Endothelial cell (in vitro differentiated cells): ENCODE measurements at places on chromosomes 7 and 10.

GRCh38 chr10:71398976-71399375, 2.3 kb downstream of the CDH23 start:
- DNase-seq = no peak

DNA sequence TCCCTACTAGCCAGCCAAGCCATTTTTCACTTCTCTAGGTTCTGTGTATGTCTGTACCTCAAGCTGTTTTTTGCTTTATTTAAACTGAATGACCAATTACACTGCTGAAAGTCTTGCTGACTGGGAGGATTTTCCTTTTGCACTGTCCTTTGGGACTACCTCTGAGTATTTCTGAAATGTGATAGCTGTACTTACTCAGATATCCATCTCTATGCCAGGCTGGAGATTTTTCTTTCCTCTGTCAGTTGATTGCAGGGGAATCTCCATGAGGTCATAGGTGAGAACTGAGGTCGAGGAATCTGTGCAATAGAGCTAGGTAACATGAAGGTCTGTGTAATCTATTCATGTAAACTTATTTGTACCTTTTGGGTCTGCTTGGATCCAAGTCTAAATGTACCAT, 38.9 kb upstream of the ANKRD1 start:
- DNase-seq = no peak

DNA sequence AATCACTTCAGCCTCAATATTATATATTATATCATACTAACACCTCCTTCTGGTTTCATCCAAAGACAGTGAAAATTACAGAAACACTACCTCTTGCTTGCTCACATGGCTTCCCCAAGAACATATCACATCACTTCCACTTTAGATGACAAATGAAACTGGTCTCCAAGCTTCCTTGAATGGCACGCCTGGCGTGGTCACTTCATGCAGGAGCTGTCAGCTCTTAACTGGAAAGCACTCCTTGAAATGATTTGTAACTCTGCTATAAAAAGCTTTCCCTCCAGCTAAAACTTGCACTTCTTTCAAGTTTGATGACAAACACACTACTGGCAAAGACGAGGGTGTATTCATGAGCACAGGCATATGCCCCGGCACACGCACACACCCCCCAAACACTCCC, 84.1 kb upstream of the INHBA start:
- DNase-seq = no peak

GRCh38 chr10:66321723-66322665, 603.8 kb upstream of the LRRTM3 start:
- no peak for DNase-seq

- no peak for DNase-seq
These were observed 46.1 kb downstream of the ZNF467 start for GRCh38 chr7:149727053-149727898.

GRCh38 chr7:22561895-22562593, 62.1 kb upstream of the STEAP1B start:
- DNase-seq = no peak

DNA sequence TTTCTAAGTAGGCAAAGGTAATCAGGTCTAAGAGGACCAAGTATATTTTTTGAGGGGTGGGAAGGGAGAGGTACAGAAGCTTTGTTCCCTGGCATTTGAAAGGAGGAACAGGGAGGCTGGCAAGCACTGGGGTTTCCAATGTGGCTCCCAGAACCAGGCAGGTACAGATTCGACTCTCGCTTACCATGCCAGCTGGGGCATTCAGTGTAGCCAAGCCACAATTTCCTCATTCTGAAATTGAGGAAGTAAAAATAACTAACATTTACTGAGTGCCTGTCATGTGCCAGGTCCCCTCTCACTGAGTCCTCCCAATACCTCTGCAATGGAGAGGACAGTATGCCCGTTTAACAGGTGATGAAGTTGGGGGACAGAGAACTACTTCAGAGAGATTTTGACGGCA, 45.9 kb upstream of the BET1 start:
- DNase-seq = no peak

GRCh38 chr10:109941236-109941862, 18.0 kb upstream of the XPNPEP1 start:
- DNase-seq = no peak

DNA sequence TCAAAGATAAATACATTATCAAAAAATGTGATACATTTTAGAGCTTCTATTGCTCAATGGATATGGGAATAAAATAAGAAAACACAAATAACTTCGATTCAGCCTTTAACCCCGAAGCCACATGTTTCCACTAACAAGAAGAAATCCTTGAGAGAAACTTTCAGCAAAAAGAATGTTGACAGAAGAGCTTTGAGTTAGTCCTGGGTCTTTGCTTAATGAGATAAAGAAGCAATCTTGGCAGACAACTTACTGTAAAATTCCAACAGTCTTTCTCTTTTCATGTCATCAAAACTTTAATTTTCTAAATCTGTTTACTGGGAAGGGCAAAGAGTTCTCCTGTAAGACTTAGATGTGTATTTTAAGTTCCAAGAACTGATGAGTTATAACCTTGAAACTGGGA, 810.2 kb downstream of the CNTNAP2 start:
- no peak for DNase-seq

DNA sequence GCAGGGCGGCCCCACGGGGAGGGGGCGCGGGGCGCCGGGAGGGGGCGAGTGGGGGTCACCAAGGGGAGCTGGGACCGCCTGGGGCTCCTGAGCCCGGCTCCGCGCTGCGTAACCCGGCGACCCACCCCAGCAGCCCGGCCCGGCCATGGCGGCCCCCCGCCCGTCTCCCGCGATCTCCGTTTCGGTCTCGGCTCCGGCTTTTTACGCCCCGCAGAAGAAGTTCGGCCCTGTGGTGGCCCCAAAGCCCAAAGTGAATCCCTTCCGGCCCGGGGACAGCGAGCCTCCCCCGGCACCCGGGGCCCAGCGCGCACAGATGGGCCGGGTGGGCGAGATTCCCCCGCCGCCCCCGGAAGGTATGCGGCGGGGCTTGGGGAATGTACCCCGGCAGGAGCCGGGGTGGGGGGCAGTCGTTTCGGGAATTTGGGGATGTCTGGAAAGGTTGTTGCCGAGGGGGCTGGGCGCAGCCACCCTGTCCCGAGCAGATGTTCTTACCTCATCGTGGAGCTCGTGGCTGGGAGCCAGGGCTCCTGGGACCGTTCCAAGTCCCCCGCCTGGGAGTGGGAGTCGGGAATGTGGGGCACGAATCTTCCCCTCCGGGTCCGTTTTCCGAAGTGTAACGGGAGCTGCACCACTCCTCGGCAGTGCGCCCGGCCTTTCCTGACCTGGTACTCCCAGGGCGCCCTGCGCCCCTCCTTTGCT, 431 bp downstream of the ZYX start:
- DNase-seq = no peak

GRCh38 chr7:125618516-125618915, 688.9 kb upstream of the POT1 start:
- DNase-seq = no peak

GRCh38 chr7:16046041-16046440, 359.6 kb upstream of the MEOX2 start:
- no peak for DNase-seq

DNA sequence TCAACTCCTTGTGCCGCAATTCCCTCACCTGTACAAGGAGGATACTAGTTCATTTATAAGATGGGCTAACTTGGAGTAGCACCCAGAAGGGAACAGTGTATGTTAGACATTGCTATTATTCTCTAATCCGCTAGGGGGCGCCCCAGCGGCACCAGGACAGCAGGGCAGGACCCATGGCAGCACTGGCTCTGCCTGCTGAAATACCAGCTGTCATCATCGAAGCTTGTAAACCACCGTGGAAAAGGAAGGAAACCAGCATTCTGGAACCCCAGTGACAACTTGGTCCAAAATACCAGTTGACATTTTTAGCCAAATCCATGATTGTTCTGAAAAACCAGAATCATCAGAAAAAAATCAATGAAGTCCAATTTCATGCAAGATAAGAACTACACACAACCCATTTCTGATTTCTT, 134.4 kb downstream of the ITGA8 start:
- DNase-seq = peak; percentile 87

GRCh38 chr7:27100694-27101170, 1.8 kb downstream of the HOXA2 start:
- no peak for DNase-seq

GRCh38 chr10:46528171-46528671, 28.2 kb downstream of the GPRIN2 start:
- DNase-seq = no peak

DNA sequence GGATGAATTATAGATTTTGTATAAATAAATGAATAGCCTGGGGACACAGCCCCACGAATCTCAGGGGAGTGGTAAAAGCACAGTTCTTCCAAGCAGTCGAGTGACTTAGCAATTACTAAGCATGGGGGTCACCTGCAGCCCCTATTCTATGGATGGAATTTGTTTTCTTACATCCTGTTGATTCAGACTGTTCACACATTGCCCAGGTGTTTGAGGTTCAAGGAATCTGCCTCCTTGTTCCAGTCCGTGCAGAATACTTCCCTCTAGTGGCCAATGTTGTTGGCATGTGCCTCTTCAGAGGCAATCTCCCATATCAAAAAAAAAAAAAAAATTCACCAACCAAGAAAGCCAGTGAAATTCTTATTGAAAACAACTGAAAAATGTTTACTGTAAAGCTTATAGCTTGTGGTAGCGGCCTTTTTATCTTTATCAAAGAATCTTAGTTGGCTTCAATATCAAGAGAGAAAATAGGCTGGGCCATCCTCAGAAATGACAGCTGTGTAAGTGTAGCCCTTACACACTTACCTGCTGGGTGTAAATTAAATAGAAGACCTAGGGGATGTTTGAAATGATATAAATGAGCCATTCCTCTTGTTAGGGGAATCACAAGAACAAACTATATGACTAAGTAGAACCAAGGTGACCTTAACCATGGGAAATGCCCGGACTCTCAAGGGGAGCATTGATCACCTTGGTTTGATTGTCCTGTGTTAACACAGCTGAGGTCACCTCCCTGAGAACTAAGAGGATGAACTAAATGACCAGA, 7.8 kb downstream of the LIPM start:
- DNase-seq = peak; percentile 36

GRCh38 chr7:23685731-23686130, 5.7 kb downstream of the FAM221A start:
- DNase-seq = no peak

- DNase-seq = peak; percentile 42
These were observed 192.5 kb upstream of the PRSS1 start for GRCh38 chr7:142556740-142557139.

DNA sequence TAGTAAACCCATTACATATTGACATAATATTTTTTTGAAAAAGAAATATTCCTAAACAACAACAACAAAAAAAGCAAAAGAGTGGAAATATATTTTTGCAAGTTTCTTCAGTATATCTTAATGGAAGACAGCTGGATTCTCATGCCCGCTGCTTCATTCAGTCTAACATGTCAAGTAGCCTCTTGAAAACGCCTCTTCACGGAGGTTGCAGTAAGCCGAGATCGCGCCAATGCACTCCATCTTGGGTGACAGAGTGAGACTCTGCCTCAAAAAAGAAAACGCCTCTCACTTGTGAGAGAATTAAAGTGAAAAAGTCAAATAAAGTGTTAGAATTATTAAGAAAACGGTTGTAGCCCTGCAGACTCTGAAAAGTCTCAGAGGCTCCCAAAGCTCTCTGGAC, 1.3 kb downstream of the CUTC start:
- DNase-seq = no peak

DNA sequence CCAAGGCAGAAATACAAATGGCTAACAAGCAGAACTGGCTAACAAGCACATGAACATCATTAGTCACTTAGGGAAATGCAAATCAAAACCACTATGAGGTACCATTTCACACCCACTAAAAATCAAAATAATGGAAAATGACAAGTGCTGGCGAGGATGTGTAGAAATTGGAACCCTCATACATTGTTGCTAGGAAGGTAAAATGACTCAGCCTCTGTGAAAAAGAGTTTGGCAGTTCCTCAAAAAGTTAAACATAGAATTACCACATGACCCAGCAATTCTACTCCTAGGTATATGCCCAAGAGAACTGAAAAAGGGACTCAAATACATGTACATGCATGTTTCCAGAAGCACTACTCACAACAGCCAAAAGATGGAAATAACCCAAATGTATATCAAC, 52.8 kb upstream of the ANAPC16 start:
- no peak for DNase-seq

GRCh38 chr7:155972247-155972646, 160.0 kb upstream of the SHH start:
- no peak for DNase-seq

- no peak for DNase-seq
These were observed 24.2 kb upstream of the ARPC1A start for GRCh38 chr7:99301496-99301895.

- DNase-seq = no peak
These were observed 383.8 kb upstream of the SORCS1 start for GRCh38 chr10:107548301-107548700.

- no peak for DNase-seq
These were observed 62.6 kb downstream of the COL13A1 start for GRCh38 chr10:69864321-69864720.

GRCh38 chr10:3834404-3834803, 49.4 kb upstream of the KLF6 start:
- DNase-seq = no peak

GRCh38 chr10:30587522-30588031, 42.0 kb downstream of the LYZL2 start:
- DNase-seq = no peak

DNA sequence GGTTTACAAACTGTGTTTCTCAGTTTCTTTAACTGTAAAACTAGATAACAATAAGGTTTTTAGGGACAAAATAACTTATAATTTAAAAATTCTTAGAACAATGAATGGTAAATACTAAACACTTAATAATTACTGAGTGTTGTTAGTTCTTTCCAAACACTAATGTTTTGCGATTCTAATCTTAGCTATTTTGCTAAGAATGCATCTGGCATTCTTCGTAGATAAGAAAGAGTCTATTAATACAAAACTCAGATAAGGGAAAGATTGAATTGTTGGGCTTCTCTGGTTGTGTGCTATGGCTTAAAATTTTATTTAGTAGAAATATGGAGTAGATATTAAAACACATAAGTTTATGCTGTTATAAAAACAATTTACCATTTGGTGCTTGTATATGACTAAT, 45.4 kb downstream of the TMEM229A start:
- DNase-seq = no peak

GRCh38 chr10:93580828-93581227, 14.4 kb downstream of the FFAR4 start:
- peak; percentile 21 for DNase-seq

DNA sequence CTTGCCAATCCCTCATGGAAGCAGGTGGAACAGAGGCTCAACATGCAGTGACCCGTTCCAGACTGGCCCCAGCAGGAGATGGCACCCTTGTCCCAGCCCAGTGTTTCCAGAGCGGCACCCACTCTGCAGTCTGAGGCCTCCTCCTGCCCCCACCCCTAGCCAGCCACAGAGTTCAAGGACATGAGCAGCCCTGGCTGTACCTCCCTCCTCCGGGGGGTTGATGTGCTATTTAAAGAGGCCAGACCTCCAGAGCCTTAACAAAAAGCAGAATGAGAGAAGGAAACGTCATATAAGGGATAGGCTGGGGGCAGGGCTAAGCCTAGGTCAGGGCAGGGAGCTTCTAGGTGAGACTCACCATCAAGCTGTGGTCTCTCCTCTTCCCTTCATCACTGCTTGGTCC, 115.7 kb upstream of the NANOS1 start:
- DNase-seq = no peak
